Stimulated activated CD8-positive, alpha-beta memory T cell treated with anti-CD3 and anti-CD28 coated beads, Interleukin-12 subunit alpha, Interleukin-12 subunit beta, amount 100 ng/mL, for 1 hour (primary cell): ENCODE measurements at places on chromosomes 1 and 21.

GRCh38 chr1:47754221-47754620 lies 243.0 kb downstream of the TRABD2B start:
- DNase-seq = no peak

GRCh38 chr1:3453203-3453761 lies 1.2 kb upstream of the ARHGEF16 start:
- DNase-seq = peak; percentile 45

- DNase-seq = no peak
Observed at GRCh38 chr21:35366394-35367080, 317.4 kb upstream of the RUNX1 start.

DNA sequence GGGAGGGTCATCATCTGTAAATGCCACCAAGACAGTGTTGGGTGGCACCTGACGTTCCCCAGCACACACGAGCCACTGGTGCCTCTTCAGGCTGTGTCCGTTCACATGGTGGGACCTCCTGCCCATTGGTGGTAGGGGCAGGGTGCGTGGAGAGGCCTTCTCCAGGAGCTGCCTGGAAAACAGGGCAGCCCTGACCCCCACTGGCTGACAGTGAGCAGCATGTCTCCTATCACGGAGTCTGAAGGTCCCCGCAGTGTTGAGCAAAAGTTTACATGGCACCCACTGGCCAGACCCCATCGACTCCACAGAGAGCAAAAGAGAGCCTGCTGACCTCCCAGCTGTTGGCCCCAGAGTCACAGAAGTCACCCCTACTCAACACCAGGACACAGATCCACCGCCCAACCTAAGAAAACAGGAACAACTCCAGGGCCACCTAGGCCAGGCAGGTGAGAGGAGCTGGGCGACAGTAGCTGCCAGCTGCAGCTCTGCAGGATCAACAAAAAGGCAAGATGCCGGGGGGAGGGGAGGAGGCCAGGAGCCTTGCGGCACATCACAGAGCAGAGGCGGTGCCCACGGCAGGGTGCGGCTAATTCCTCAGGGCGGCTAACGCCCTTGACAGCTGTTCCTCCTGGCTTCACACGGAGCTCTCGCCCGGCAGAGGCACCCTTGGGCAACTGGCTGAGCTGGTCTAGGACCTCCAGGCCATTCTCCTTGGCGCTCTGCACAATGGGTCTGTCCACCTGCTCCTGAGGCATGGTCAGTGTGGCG lies 14.4 kb upstream of the IFI6 start:
- DNase-seq = no peak

- DNase-seq = no peak
Observed at GRCh38 chr1:180848191-180848590, 64.5 kb upstream of the KIAA1614 start.

GRCh38 chr1:231376875-231377549 lies 38.9 kb downstream of the SPRTN start:
- DNase-seq = no peak

GRCh38 chr21:26422706-26423105 lies 150.4 kb downstream of the CYYR1 start:
- no peak for DNase-seq

GRCh38 chr1:151855933-151856332 lies 2.4 kb upstream of the THEM5 start:
- DNase-seq = no peak

GRCh38 chr1:1069711-1070676 lies 4.1 kb downstream of the RNF223 start:
- no peak for DNase-seq

GRCh38 chr21:34020005-34020847 lies 53.2 kb upstream of the MRPS6 start:
- DNase-seq = no peak

DNA sequence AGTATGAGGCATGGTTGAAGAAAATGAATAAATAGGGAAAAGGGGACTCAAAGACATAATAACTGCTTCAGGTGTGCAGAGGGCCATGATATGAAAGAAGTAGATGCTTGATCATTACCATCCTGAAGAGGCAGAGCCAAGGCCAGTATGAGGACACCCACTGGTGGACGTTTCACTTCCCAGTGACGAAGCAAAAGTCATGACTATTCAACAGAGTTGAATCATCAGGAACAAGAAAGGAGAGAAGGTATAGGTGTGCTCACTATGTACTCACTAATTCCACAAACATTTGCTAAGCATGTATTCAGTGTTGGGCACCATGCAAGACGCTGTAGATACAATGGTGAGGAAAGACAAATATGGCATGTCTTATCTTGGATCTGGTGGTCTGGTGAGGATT lies 319.2 kb upstream of the RUNX1 start:
- no peak for DNase-seq
